AG08395 (cell line): ENCODE measurements at places on chromosomes 3 and 15.

DNA sequence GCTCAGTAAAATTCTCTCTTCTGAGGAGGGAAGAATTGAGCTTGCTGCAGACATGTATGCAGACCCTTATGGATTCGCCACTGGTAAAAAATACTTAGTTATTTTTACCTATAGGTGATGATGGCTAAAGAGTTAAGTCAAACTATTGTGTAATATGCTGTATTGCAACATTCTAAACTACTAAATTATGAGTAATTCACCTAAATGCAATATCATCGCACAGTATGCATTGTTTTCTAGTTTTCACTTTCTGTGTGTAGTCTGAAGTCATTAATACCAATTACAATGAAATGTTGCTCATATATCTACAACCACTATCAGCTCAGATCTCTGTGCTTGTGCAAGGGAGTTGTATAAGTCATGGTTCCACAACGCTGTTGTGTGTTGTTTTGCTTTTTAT lies 48.7 kb upstream of the ROBO2 start:
- DNase-seq, result no peak

- no peak for DNase-seq
Observed at GRCh38 chr3:111590143-111590491, 5.0 kb downstream of the ZBED2 start.

- DNase-seq, result no peak
Observed at GRCh38 chr15:87722941-87723691, 533.4 kb downstream of the NTRK3 start.

GRCh38 chr3:122987736-122988319 lies 39.7 kb downstream of the SEMA5B start:
- no peak for DNase-seq

DNA sequence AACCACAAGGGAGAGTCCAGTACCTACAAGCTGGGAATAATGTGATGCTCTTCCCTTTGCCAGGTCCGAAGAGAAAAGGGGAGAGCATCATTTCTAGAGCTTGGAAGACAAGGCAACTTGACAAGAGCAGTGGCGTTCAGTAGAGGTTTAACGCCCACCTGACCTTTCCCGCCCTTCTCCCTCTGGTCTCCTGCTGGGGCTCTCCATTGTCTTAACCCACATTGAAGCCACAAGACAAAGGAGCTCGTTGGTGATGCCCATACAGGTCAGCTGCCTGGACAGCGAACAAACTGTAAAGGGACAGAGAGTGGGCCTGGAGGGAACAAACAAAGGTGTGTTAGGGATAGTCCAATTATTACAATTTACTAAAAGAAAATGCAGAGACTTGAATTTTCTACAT lies 13.1 kb upstream of the DUT start:
- no peak for DNase-seq

GRCh38 chr3:27641888-27642601 lies 80.1 kb downstream of the EOMES start:
- no peak for DNase-seq

DNA sequence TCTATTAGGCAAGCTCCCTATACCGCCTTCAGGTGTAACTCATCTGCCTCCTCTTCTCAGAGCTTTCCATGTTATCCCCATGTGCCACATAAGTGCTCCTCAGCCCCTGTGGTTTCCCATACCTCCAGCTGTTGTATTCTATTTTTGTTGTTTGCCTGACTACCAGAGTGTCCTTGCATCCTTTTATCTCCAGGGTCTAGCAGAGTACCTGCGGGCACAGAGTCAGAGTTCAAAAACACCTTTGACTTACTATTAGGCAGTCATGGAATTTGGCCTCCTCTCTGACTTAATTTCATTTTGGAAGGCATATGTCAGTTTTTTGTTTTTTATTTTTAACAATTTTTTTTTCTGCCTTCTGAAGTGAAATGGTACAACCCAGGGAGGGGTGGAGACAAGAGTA lies 7.1 kb downstream of the GPR87 start:
- DNase-seq, result no peak

- no peak for DNase-seq
Observed at GRCh38 chr15:48306639-48307038, 24.6 kb upstream of the DUT start.

DNA sequence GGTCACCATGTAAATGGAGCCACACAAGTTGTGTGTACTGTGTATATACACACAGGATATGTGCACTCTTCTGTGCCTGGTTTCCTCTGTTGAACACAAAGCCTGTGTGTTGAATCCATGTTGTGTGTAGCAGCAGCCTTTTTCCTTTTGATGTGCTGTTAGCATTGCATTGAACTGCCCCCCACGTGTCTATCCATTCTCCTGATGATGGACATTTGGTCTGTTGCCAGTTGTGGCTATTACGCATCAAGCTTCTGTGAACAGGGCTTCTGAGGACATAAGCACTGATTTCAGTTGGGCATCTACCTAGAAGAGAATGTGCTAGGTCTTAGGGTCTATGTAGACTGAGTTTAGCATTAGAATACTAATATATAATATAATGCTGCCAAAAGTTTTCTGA lies 77.4 kb downstream of the LSM3 start:
- no peak for DNase-seq

- DNase-seq, result no peak
Observed at GRCh38 chr3:69500604-69501003, 114.7 kb upstream of the FRMD4B start.

DNA sequence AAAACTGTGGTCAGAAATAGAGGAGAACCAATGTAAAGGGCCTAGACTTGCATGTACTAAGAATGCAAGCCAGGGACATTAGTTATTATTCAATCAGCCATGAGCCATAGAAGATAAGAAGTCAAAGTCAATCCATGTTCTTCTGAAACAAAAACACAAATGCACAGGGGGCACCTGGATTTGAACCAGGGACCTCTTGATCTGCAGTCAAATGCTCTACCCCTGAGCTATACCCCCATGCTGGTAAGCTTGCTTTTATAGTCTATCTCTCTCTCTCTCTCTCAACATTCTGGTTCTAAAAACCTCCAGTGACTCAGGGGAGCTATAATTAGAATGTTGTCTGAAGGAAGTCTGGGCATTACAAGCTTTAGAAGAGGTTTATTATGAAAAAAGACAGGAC lies 85.6 kb upstream of the ACP3 start:
- peak; percentile 22 for DNase-seq

DNA sequence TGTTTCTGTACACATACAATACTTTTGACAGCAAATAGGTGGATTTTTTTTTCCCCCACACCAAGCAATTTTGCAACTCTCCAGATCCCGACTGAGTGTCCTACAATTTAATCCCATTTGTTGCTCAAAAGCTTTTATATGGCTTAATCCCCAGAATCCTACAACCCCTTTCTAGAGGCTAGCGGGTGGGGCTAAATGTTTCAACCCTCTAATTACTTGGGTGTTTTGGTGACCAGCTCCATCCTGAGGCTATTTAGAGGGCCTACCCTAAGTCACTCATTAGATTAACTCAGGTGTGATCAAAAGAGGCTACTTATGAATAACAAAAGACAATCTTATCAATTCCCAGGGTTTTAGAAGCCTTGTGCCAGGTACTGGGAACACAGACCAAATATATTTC lies 21.0 kb upstream of the FBXL2 start:
- no peak for DNase-seq

DNA sequence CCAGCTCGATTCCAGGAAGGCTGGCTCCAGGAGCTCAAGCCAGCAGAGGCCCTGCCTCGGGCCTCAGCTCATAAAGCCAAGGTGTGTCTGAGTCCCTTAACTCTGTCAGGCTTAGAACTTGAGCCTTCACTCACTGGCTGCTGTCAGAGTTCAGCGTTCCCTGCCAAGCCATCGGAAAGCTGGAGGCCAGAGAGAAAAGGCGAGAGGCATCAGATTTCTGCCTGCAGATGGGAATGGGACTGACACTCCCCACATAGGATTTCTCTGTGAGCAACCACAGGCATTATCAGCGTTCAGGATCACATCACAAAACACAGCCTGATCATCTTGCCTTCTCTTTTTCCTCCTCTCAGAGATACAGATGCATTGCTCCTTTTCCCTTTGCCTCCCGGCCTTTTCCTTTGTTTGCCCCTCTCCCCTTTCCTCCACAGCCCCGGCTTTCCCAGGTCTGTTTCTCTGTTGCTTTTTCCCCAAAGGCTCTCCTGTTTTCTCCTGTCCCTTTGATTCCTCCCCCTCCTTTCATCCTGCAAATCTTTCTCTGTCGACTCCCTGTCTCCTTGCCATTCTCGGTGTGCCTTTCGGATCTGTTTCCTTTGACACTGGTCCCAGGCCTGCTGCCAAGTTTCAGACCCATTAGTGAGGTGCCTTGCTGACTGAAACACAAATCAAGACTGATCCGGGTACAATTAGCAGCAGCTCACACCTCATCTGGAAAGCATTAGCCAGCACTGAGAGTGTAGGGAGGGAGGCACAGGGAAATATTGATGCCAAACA lies 44.5 kb upstream of the BOC start:
- DNase-seq, result peak; percentile 64

- DNase-seq, result peak; percentile 85
Observed at GRCh38 chr3:126781889-126782491, 78.0 kb downstream of the CHCHD6 start.

DNA sequence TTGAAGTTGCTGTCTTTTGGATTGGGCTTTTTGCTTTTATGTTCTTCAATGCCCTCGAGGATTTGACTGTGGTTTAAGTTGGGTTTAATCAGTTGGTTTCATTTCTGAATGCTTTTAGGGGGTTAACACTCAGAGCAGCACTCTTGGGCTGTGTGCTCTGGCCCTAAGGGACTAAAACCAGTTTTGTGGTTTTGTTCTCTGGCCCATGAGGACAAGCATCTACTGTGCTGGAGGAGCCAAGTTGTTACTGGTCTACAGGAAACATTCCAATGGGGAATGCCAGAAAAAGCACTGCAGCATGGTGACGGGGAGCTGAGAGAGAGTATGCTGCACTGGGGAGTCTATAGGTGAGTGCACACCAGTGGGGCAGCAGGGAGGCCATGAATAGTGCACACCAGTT lies 596.9 kb downstream of the ZBBX start:
- no peak for DNase-seq

- DNase-seq, result peak; percentile 53
Observed at GRCh38 chr3:29644261-29644660, 363.4 kb downstream of the RBMS3 start.

GRCh38 chr3:151269631-151270030 lies 8.7 kb downstream of the P2RY14 start:
- DNase-seq, result no peak

GRCh38 chr15:33138000-33138399 lies 56.5 kb downstream of the FMN1 start:
- DNase-seq, result no peak

DNA sequence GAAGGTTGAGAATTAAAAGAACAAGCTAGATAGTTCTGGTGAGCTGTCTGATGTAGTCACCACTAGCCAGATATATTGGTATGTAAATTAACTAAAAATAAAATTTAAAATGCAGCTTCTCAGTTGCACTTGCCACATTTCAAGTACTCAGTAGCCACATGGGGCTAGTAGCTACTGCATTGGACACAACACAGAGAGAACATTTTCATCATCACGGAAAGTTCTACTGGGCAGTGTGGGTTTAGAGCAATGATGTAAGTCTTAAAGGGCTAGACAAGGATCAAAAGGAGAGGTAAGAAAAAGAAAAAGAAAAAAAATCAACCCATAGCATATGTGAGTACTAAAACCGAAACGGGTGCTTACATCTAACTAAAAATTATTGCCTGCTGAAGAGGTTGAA lies 282.4 kb upstream of the LRRFIP2 start:
- DNase-seq, result no peak

GRCh38 chr3:23002151-23002550 lies 201.0 kb upstream of the UBE2E2 start:
- DNase-seq, result no peak
